ENCODE measurements at places on chromosomes 4 and X.

GRCh38 chrX:11367609-11368430 is 74.6 kb downstream of the AMELX start:
- DNase-seq: no peak

- DNase-seq: peak; percentile 57
These were observed 690.2 kb downstream of the FAT4 start for GRCh38 chr4:126004941-126005340.

DNA sequence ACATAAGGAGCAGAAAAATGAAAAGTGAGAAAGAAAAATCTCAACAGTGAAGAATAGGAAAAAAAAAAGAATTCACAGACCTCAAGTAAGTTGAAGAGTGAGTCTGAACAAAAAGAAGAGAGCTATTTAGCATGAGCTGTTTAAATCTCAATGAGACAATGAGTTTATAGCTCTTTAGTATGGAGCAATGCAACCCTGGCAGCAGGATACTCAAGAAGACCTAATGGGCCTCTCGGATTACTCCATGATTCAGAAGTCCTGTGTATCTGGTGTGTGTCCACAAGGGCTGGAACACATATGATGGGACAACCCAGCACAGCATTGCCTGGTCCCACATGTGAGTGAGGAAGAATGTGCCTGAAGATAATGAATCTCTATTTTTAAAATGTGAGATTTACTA is 563.1 kb upstream of the INTU start:
- DNase-seq: no peak

GRCh38 chrX:15525664-15526416 is 25.2 kb downstream of the BMX start:
- no peak for DNase-seq

GRCh38 chr4:137968956-137969678 is 273.0 kb downstream of the SLC7A11 start:
- DNase-seq: peak; percentile 39

DNA sequence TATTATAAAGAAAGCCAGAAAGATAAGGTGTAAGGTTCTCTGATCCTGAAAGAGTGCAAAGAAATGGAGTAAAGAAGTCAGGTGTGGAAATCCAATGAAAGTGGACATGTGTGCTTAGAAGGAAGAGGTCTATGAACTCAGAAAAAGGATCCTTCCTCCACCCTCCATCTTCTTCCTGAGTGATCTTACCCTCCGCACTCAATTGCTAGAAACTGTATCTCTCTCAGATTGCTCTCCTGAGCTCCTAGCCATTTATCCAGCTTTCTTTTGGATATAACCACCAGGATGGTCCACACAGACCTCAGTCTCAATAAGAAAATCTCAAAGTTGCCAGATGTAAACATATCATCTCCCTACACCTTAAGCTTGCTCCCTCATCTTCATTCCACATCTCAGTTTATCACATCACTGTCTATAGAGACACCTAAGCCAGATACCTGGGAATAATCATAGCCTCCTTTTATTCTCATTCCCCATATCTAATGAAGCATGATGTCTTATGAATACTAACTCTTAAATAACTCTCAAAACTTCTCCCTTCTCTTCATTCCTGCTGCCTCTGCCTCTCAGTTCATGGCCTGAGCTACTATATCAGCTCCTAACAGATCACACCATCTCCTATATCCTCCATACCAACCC is 573 bp downstream of the SERPINA7 start:
- no peak for DNase-seq

Data from AG20443 (cell line).